Peyer's patch (tissue), 4 donors: ENCODE measurements at places on chromosomes 12 and 14. TPM values are rescaled to one million over a fixed set of nuclear protein-coding genes. Genes with fewer than 3 reads are reported as not detected.

The ACRBP gene
- total RNA-seq, result 5.1 TPM

- H3K27me3 ChIP-seq, result no peaks in the 10 kb centered on the region
- no peak for DNase-seq
- H3K36me3 ChIP-seq, result no peaks in the 10 kb centered on the region
- H3K27ac ChIP-seq, result no peak overlapping the region
- no peak overlapping the region for H3K4me3 ChIP-seq
- H3K4me1 ChIP-seq, result no peaks in the 10 kb centered on the region
These were observed 108.1 kb downstream of the DENND5B start for GRCh38 chr12:31482816-31483215.

GRCh38 chr14:103538291-103539055 is 9.5 kb downstream of the TRMT61A start:
- H3K4me3 ChIP-seq, result no peak overlapping the region
- peak overlapping the region; percentile 13 for H3K27ac ChIP-seq
- no peaks in the 10 kb centered on the region for H3K27me3 ChIP-seq
- no peak for DNase-seq

- H3K4me3 ChIP-seq, result no peak overlapping the region
- H3K4me1 ChIP-seq, result no peaks in the 10 kb centered on the region
- no peak for DNase-seq
- no peaks in the 10 kb centered on the region for H3K36me3 ChIP-seq
- no peaks in the 10 kb centered on the region for H3K27me3 ChIP-seq
These were observed 375.9 kb downstream of the DAD1 start for GRCh38 chr14:22213120-22213519.
